Activated T-helper 1 cell treated with anti-CD3 and anti-CD28 coated beads, Interleukin-2, amount 50 U/mL, for 16 hours (primary cell): ENCODE measurements at places on chromosomes 5 and 9.

GRCh38 chr5:78627175-78627574 lies 21.4 kb downstream of the LHFPL2 start:
- DNase-seq = no peak

DNA sequence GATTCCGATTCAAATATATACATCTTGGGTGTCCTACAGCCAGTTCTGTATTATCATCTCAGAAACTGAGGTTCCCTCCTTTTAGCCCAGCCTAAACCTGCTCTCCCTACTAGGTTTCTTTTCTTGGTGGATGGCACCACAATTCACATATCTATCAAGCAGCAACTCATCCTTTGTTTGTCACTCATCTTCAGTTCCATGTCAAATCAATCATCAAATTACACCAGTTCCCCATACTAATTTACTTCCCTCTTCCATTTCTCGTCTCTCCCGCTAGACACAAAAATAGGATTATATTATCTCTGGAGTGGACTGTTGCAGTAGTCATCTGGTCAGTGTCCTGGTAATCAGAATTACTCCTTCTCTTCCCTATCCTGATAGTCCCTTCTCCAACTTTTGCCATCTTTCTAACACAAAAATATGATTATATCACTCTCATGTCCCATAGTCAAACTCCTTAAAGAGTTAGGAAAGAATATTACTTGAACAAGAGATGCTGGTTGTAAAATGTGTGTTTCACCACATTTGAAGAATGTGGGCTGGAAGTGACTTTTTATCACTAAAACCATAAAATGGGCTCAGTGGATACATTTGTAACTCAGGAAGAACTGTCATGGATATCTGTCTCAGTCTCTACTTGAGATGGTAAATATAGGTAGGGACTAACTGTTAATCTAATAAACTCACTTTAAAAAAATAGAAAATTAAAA lies 69.1 kb upstream of the RICTOR start:
- no peak for DNase-seq

- DNase-seq = no peak
These were observed 27.6 kb downstream of the COL15A1 start for GRCh38 chr9:98971168-98971914.

DNA sequence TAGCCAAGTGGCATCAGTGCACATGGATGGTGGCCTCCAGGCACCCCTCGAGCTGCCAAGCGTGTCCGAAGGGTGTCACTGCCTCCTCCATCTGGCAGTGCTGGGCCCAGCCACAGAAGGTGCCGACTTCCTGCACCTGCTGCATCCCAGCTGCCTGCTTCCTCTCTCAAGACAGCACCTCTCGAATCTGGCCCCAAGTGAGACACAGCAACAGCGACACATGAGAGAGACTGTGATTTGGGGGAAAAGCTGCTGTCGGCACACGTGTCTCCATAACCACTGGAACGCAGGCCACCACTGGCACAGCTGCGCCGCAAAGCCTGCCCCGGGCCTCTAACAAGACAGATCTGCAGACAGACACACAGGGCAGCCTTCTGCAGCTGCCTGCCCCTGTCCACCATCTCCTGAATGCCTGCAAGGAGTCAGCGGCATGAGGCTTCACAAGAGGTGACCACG lies 8.8 kb downstream of the CLPTM1L start:
- no peak for DNase-seq

- no peak for DNase-seq
These were observed 463.5 kb upstream of the RGMB start for GRCh38 chr5:98309785-98310598.

GRCh38 chr9:114774524-114774923 lies 31.3 kb downstream of the TNFSF15 start:
- no peak for DNase-seq

DNA sequence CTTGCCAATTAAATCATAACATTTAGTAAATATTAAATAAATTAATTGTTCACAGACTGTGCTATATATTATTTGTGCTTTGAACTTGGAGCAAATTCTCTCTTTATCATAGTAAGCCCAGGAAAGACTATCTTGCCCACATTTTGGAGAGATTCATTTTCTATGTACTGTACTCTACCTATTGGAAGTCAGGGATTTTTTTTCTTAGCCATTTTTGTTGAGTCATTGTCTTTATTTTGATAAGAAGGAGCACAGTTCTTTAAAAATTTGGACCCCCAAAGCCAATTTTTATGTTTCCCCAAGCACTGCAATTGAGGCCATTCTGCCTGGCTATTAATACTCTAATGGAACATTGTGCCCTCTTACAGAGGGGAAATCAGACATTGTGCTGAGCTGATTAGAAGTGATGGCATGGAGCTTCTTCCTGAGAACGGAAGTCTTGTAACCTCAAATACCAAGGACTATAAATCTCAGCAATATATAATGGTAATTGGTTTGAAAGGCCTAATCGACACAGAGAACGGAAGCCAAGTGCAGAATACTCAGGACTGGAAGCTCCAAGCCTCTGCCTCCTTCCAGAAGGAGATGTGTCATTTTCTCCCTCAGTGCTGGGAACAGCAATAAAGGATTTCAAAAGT lies 188.8 kb upstream of the PAPPA start:
- no peak for DNase-seq

- no peak for DNase-seq
These were observed 210.5 kb downstream of the PALM2AKAP2 start for GRCh38 chr9:109990541-109990940.

DNA sequence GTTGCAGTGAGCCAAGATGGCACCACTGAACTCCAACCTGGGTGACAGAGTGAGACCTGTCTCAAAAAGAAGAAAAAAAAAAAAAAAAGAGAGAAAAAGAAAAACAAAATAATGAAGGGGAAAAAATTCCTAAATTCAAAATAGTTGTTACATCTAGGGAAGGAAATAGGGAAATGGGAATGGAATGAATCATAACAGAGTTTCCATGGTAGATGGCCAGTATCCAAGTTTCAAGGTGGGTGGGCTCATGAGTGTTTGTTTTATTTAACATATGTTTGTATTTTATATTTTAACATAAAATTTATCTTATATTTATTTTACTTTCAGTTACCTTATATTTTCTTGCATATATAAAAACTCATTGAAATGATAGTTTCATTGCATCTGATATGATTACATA lies 215.6 kb downstream of the ARHGEF28 start:
- DNase-seq = no peak

DNA sequence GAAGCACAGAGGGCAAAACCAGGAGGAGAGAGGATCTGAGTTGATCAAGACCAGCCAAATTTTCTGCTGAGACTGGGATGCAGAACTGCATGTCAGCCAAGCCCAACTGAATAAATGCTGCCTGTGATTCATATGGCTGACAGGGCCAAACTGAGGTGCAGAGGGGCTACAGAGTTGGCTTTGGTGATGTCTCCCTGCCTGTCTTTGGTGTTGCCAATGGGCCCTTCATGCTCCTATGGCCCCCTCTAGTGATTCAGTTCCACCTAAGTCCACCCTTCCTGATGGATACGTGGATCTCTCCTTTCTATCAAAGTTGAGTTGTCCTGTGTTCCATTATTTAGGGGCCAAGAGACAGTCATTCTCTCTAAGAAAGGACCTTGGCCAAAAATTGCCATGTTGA lies 163.6 kb upstream of the TLE4 start:
- no peak for DNase-seq

DNA sequence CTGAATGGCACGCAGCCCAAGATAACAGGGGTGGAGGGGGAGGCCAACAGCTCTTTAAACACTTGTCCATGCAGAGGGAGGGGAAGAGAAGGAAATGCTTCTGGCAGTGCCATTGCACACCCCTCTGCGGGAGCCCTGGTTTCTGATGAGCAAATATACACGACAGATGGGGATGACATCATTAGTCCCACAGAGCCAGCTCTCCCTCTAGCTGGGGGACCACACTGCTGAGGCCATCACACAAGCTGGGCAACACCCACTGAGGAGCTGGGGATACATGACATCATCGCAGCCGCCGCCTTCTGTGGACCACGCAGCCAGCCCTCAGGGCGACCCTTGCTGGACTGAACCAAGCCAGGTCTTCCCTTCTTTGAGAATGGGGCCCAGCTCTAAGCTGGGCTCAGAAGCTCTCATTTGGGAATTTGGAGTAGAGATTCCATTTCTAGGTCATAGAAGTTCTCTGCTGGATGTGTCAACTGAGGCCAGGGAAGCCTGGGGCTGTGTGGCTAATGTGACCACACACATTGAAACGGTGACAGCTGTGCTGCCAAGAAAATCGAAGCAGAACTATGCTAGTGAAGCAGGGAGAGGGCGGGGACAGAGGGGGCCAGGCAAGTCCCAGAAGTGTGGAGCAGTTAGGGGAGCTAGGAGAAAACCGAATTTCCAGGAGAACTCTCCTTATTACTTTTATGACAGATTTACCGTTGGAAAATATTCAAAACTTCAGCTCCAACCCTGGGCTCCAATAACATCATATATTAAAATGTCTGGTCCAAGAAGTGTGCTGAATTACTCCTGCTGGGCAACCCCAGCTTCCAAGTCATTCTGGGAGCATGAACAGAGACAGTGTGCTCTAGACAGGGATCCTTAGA lies 79.5 kb downstream of the PRRT1B start:
- no peak for DNase-seq

DNA sequence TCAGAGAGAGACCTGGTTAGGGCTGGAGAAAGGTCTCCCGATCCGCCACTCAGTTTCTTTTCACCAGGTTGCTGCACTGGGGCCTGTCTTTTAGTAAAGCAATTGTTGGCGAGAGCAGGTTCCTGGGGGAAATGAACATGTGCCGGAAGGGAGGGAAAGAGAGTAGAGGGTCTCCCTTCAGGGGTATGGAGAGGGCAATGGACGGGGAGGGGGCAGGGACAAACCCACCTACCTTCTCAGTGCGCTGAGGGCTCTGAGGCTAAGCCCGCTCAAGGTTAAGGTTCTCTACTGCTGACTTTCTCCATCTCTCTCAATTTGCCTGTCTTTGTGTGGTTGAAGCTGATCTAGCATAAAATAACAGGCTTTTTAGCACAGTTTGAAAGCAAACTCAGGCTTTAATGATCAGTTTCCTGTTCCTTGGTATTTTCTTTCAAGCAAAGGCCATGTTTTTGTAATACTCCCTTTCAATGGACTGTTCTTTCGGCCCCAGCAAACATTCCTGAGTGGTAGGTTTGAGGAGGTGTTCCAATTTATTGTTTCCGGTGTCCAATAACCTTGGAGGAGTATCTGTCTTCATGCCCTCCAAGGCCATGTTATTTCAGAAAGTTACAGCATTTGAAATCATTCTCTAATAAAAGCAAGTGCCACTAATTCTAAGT lies 25.5 kb upstream of the TRAF1 start:
- DNase-seq = no peak

- DNase-seq = no peak
These were observed 224.8 kb upstream of the SEMA6A start for GRCh38 chr5:116799401-116799800.

GRCh38 chr9:6113312-6113711 lies 97.9 kb upstream of the RANBP6 start:
- DNase-seq = no peak
